Brain microvascular endothelial cell (primary cell): ENCODE measurements at places on chromosomes 16 and 17.

GRCh38 chr16:2183671-2184070, 12.7 kb downstream of the CASKIN1 start:
- no peak for DNase-seq

GRCh38 chr16:85422196-85422631, 190.9 kb upstream of the GSE1 start:
- no peak for DNase-seq

- DNase-seq, result no peak
Observed at GRCh38 chr17:44496815-44497214, 6.4 kb downstream of the GPATCH8 start.

DNA sequence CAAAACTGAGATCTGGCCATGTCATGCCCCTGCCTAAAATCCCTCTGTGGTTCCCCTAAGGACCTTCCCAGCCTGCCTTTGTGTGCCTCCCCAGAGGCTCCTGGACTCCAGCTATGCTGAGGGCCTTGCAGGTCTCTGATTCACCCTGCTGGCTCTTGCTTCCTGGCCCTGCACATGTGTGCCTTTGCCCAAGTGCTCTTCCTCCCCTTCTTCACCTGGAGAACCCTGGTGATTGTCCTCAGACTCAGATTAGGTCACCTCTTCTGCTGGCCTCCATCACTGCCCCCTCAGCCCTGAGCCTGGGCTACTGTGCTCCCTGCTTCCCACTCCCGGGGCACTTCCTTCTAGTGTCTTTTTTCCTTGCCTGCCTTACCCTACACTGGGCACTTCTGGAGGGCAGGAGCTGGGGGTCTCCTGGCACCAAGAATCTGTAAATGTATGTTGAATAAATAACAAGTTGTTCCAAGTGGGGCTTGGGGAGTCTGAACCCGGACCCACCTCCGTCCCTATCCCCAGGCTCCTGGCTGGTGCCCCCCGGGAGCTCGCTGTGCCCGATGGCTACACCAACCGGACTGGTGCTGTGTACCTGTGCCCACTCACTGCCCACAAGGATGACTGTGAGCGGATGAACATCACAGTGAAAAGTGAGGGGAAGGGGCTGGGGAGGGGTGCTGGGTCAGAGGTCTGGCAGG, 7.8 kb downstream of the ITGA3 start:
- DNase-seq, result no peak

GRCh38 chr16:16014329-16015224, 65.2 kb downstream of the ABCC1 start:
- no peak for DNase-seq

- DNase-seq, result no peak
Observed at GRCh38 chr16:10564591-10564990, 15.8 kb downstream of the EMP2 start.

- DNase-seq, result no peak
Observed at GRCh38 chr16:56667581-56668571, at the start of gene MT1G. MT1G (minus strand) TSS chr16:56668065; CDS start chr16:56667993, 72 bp downstream.

GRCh38 chr16:86883583-86884389, 305.4 kb downstream of the FOXL1 start:
- DNase-seq, result no peak

- DNase-seq, result no peak
Observed at GRCh38 chr16:87161822-87162676, 155.1 kb downstream of the C16orf95 start.

DNA sequence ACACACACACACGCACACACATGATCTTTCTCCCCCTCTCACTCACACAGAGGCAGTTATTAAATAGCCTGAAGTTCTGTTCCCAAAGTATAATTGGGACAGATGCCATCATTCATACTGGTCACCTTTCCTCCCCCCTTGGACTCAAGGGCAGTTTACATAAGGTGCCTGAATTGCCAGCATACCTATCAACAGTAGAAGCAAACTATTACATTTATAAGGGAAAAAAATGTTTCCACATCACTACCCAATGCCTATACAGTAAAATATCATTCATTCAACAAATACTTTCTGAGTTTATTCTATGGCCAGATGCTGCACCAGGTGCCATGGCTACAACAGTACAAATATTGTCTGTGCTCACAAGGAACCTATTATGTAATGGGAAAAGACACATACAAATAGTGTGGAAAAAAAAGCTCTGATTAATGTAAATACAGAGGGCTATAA, 6.3 kb downstream of the CNTD1 start:
- DNase-seq, result no peak

GRCh38 chr16:74585846-74586443, 21.0 kb downstream of the GLG1 start:
- DNase-seq, result no peak

DNA sequence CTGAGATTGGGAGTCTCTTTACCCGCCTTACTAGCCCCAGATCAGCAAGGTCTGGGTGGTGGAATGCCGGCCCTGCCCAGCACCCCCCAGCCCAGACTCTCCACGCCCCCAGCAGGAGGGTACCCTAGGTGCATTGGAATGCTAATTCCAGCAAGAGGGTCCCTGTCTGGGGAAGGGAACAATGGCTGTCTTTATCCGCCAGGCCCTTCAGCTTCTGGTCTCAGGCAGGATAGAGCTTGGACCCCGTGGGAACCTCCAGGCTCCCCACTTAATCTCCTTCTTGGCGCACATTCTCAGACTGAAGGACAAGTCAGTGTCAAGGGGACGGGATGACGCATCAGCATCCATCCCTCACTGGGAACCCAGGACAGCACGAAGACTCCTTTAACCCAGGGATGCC, 85.1 kb downstream of the LITAF start:
- no peak for DNase-seq

- DNase-seq, result no peak
Observed at GRCh38 chr16:31147574-31147973, 2.3 kb downstream of the PRSS36 start.

GRCh38 chr16:12083631-12084030, 107.1 kb downstream of the SNX29 start:
- DNase-seq, result no peak

DNA sequence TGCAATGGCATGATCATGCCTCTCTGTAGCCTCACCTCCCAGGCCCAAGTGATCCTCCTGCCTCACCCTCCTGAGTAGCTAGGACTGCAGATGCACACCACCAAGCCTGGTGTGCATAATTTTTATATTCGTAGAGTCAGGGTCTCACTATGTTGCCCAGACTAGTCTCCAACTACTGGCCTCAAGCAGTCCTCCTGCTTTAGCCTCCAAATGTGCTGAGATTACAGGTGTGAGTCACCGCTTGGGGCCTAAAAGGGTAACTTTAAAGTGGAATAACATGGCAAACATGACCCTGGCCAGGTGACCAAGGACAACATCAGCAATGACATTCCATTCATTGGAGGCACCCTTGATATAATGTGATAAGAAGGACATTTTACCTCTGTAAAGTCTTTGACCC, 26.1 kb downstream of the HSBP1 start:
- no peak for DNase-seq

GRCh38 chr17:62101515-62101914, 36.4 kb upstream of the MED13 start:
- DNase-seq, result no peak
